ENCODE measurements at places on chromosomes 4 and X. TPM values are rescaled to one million over a fixed set of nuclear protein-coding genes. Genes with fewer than 3 reads are reported as not detected.

Gene TLR6
- 0.34 TPM for total RNA-seq

Gene TMPRSS11D
- not detected for total RNA-seq

Gene SPANXC
- total RNA-seq, result not detected

Gene LRRC66
- total RNA-seq, result 1.5 TPM

Gene GPR82
- total RNA-seq, result not detected

Measured in HT-29 (cell line).